ENCODE measurements at places on chromosomes 16 and 17.
A peak's percentile ranks its signal among the peaks of the same experiment; 100 is the strongest.

- no peak for DNase-seq
These were observed 5.3 kb downstream of the TNS4 start for GRCh38 chr17:40496170-40496569.

DNA sequence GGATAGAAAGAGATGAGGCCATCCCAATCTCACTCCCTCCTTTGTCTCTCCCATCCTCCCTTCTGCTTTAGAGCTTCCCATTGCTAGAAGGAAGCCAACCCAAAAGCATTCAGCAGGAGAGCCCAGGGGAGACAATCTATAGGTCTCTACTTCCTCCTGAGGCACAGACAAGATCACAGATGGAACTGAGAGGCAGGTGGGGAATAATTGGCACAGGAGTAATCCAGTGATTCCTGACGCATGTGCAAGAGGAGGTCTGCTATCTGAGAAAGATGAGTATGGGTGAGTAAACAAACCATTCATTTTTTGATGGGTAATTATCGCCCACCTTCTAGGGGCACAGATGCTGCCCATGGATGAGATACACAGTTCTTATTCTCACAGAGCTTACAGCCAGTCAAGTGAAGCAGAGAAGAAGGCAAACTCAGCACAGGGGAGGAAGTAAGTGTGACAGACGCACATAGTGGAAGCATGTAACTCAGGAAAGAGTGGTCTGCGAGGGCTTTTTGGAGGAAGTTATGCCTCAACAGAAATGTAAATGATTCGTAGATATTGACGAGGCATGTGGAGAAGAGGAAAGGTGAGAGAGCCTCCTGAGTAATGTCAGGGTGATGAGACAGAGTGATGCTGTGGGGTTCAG, 88.9 kb upstream of the HLF start:
- DNase-seq, result no peak

GRCh38 chr17:27544350-27545131, 86.4 kb upstream of the LGALS9 start:
- no peak for DNase-seq

GRCh38 chr17:39591958-39592954, 15.5 kb downstream of the NEUROD2 start:
- peak; percentile 44 for DNase-seq

DNA sequence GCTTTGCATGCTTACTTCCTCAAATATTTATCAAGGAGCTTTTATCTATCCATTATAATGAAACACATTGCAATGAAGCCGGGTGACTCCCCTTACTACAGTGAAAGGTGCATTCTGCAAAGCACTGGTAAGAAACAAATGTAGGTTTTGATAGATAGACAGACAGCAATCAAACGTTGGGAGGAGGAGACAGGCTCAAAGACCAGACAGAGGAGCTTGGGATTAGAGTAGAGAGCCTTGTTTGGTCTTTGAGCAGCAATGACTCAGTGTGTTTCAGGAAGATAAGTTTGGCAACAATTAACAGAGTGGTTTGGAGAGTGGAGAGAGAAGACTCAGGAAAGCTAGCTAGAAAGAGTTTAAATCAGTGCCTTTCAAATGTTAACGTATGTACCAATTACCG, 68.8 kb downstream of the ZNF18 start:
- no peak for DNase-seq

GRCh38 chr17:80208050-80208449, 12.1 kb downstream of the SGSH start:
- DNase-seq, result no peak

All from NCI-H1105 (cell line).